Neural crest cell (in vitro differentiated cells): ENCODE measurements at places on chromosomes 6 and 20. TPM values are rescaled to one million over a fixed set of nuclear protein-coding genes. Genes with fewer than 3 reads are reported as not detected.

GRCh38 chr6:132551214-132551613, 1.3 kb upstream of the TAAR8 start:
- H3K36me3 ChIP-seq, result no peaks in the 10 kb centered on the region
- no peaks in the 10 kb centered on the region for H3K4me1 ChIP-seq
- no peak overlapping the region for H3K27ac ChIP-seq
- DNase-seq, result no peak

GRCh38 chr6:100271625-100272024, 193.1 kb downstream of the SIM1 start:
- peaks cover 3% of the 10 kb centered on the region for H3K36me3 ChIP-seq
- H3K4me3 ChIP-seq, result no peak overlapping the region
- H3K4me1 ChIP-seq, result no peaks in the 10 kb centered on the region
- no peak overlapping the region for H3K27ac ChIP-seq
- H3K27me3 ChIP-seq, result peaks cover 11% of the 10 kb centered on the region
- no peak for DNase-seq

GRCh38 chr20:24166123-24166381, 177.5 kb upstream of the GGTLC1 start:
- no peaks in the 10 kb centered on the region for H3K36me3 ChIP-seq
- no peak overlapping the region for H3K4me3 ChIP-seq
- H3K4me1 ChIP-seq, result peaks cover 4% of the 10 kb centered on the region
- no peak overlapping the region for H3K27ac ChIP-seq
- H3K27me3 ChIP-seq, result no peaks in the 10 kb centered on the region

- DNase-seq, result no peak
- peaks cover 22% of the 10 kb centered on the region for H3K27me3 ChIP-seq
- H3K27ac ChIP-seq, result no peak overlapping the region
- H3K4me3 ChIP-seq, result no peak overlapping the region
- peaks cover 15% of the 10 kb centered on the region for H3K4me1 ChIP-seq
These were observed 8.2 kb downstream of the EDN3 start for GRCh38 chr20:59308493-59309201.

- peaks cover 85% of the 10 kb centered on the region for H3K4me1 ChIP-seq
- peaks cover 2% of the 10 kb centered on the region for H3K36me3 ChIP-seq
- no peak overlapping the region for H3K27ac ChIP-seq
- no peak overlapping the region for H3K4me3 ChIP-seq
- no peaks in the 10 kb centered on the region for H3K27me3 ChIP-seq
These were observed 115.1 kb downstream of the QKI start for GRCh38 chr6:163529605-163530004.

- H3K4me3 ChIP-seq, result no peak overlapping the region
- no peak for DNase-seq
- H3K36me3 ChIP-seq, result no peaks in the 10 kb centered on the region
- no peaks in the 10 kb centered on the region for H3K27me3 ChIP-seq
- H3K4me1 ChIP-seq, result no peaks in the 10 kb centered on the region
- no peak overlapping the region for H3K27ac ChIP-seq
These were observed 68.8 kb downstream of the PRL start for GRCh38 chr6:22227824-22228610.

DNA sequence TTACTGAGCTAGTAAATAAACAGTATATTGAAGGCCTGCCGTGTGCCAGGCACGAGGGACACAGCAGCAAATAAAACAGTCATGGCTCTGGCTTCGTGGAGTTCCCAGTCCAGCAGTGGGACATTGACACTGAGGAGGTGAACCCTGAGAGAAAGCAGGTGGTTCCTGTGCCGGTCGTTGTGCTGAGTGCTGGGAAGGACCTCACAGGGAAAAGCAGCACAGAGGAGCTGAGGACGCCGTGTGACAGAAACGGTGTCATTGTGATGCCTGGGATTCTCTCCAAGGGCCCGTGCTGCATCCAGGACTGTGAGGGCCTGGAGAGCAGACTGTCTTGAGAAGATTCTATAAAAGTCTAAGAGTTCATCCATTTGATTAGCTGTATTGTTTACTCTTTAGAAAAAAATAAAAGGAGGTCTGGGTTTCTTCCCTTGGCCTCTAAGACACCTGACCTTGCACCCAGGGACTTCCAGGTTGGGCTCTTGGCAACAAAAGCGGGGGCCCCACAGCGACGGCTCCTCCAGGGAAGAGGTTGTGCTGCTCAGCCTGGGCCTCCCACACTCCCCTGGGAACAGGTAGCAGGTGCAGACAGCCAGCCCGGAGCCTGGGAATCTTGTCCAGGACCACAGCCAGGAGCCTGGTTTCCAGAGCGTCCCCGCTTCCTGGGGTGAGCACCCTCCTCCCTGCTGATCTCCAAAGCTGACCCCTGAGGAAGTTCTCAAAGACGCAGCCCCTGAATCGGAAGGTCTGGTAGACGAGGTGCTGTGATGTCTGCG, 251.2 kb upstream of the PMEPA1 start:
- no peak overlapping the region for H3K27ac ChIP-seq
- H3K27me3 ChIP-seq, result no peaks in the 10 kb centered on the region

DNA sequence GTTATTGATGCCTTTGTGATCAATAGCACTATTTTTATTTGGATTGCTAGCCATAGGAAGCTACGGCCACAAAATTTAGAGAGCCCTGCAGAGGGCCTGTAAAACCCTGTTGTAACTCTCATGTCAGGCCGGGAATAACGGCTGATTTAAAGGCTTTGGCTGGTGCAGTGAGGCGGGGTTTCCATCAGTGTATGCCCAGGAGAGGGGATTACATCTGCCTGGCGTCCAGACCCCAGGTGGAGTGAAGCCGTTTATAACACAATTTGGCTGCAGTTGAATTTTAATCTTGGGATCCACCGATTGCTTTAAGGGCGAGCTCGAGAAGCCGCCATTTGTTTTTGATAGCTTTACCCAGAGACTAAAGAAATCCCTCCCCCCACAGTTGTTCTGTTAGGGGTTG, 29.1 kb upstream of the APCDD1L start:
- peaks cover 5% of the 10 kb centered on the region for H3K4me1 ChIP-seq
- no peak for DNase-seq
- H3K27ac ChIP-seq, result peak overlapping the region; percentile 37
- peaks cover 2% of the 10 kb centered on the region for H3K27me3 ChIP-seq

DNA sequence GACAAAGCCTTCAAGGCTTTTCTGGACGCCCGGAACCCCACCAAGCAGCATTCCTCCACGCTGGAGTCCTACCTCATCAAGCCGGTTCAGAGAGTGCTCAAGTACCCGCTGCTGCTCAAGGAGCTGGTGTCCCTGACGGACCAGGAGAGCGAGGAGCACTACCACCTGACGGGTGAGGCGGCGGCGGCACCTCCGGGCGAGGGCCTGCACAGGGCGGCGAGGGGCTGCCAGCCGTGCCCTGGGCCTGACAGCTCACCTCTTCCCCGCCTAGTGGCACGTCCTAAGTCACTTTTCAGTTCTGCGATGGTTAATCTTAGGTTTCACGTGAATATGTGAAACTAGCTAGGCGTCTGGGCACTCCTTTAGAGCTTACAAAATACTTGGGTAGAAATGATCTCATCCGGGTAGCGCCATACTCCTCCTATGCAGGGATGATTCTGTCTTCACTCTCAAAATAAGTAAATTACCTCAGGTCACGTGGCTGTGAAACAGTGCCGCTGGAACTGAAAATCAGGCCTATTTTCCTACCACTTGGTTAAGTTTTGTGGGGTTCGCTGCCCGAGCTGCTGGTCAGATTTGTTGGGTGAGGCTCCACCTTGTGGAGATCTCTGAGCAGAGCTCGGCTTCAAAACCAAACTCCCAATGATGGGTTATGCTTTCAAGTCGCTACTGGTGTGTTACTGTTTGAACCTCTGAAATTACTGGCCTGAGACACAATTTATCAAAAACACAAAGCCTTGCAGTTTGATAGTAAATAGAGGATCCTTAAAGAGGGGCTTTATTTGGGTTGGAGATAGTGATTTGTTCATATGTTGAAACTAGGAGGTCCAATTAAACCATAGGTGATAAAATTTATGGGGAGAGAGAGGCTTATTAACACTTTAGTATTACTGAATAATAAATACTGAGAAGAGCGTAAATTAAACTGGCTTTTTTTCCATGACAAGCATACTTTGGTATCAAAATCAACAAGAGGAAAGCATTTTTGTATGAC, 15.5 kb upstream of the CLDN20 start:
- H3K4me3 ChIP-seq, result no peak overlapping the region
- no peaks in the 10 kb centered on the region for H3K27me3 ChIP-seq
- DNase-seq, result peak; percentile 40
- H3K27ac ChIP-seq, result no peak overlapping the region
- peaks cover 5% of the 10 kb centered on the region for H3K4me1 ChIP-seq

The SPAG4 gene
- total RNA-seq, result 2.3 and 3.1 TPM in 2 replicates

The GGTLC1 gene
- total RNA-seq, result not detected in 2 replicates

The WFDC2 gene
- 7.4 and 8.7 TPM in 2 replicates for total RNA-seq

The MCHR2 gene
- not detected in 2 replicates for total RNA-seq

The NFATC2 gene
- 1.9 and 2.0 TPM in 2 replicates for total RNA-seq
